ENCODE measurements at places on chromosomes 3 and 15.

- DNase-seq = no peak
Measured at GRCh38 chr3:87949189-87949878, 109.5 kb downstream of the CGGBP1 start.

DNA sequence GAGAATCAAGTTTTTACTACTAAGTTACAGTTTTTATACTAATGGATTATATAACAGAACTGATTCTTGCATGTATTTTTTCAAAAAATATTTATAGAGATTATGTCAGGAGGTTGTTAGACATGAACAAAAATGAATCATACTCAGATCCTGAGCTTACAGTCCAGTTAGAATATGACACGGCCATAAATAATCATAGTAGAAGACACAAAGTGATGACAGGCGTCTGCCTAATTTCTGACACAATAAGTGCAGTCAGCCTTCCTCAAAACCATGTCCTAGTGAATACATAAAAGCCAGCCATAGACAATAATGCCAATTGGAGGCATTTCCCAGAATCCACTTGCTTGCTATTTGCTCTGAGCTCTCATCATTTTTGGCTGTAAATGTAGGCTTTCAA, 81.7 kb upstream of the POU1F1 start:
- no peak for DNase-seq

- no peak for DNase-seq
Measured at GRCh38 chr3:60475096-60475495, 776.2 kb downstream of the FHIT start.

DNA sequence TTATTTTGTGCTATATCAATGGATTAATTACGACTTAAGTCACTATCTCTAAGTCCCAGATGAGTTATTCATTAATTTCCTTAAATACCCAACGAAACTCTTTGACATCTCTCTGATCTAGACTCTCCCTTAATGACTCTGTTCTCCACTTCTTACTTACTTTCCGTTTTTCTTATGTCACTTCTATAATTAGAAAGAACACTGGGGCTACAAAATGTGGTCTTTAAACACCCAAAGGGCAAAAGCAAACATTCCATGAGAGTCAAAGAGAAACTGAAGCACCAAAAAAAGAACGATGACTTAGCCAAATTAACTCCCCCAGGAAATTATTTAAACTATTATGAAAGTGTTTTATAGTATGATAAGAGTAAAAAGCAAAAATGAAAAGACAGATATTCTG, 166.4 kb upstream of the UBE2E2 start:
- no peak for DNase-seq

DNA sequence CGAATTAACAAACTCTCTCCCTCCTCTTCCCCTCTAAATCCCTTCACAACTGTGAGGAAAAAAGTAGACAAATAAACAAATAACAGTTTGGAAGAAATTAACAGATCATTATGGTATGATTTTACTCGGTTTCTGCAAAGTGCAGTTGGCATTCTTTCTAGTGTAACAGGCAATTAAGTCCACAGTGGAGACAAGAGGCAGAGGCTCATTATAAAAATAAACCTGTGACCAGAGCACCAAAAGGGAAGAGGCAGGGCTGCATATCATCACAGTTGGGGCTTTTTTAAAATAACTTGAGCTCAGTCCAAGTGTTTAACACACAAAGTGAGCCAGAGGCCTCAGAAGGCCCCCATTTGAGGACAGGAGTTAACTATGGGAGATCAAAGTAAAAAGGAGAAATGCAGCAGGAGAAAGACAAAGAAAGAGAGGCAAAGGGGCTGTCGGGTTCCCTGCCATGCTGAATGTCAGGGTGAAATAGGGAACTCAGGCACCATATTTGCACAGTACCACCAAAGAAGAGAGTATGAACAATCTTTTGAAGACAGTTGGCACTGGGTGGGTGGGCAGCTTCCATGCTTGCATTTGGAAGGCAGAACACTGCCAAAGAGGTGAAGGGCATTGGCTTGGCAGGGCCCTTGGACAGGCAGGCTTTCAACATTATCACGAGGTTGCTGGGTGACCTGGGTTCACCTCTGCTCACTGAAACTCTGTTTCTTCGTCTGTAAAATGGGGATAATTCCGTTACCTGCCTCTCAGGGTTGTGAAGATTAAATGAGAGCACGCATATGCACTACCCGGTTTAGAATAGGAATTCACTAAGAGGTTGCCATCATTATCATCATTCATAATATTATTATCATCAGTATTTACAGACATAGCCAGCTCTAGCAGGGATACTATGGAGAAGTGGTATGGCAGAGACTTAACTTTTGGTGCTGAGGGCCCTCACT, 134.5 kb downstream of the MEX3B start:
- DNase-seq = no peak

GRCh38 chr3:171103185-171103584, 76.7 kb upstream of the SLC2A2 start:
- DNase-seq = no peak

- no peak for DNase-seq
Measured at GRCh38 chr3:66592927-66593625, 92.3 kb upstream of the LRIG1 start.

GRCh38 chr3:19248143-19248542, 99.8 kb downstream of the KCNH8 start:
- DNase-seq = no peak

DNA sequence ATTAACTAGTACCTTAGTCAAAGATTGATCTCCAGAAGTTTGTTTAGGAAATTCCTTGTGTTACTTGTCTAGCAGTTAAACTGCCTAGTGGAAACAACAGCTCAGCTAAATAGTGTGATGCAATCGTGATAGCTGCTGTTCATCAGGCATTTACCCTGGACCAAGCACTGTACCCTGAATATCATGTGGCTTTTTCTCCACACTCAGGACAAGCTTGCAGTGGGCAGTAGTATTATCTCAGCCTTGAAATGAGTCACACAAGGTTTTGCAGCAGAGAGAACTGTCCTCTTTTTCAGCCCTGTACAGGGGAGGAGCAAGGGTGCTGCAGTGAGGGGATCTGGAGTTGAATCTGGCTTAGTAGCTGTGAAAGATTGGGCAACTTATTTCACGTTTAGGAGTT, 208.4 kb downstream of the TP63 start:
- DNase-seq = no peak

DNA sequence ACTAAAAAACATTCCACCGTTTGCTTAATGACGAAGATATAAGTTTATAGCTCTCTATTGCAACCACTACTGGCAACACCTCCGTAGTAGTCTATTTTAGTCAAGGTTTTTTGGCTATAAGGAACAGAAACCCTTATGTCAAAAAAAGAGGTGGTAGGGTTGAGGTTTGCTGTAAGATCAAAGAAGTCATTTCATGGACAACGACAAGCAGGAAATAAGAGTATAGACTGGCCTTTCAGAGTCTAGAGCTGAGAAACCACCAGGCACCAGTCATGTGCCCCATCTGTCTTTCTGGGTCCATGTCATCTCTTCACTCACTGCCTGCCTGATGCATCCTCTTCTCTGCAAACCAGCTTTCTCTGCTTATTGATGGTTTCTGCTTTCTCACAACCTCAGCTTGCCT, 42.7 kb downstream of the THBS1 start:
- no peak for DNase-seq

GRCh38 chr3:30174357-30174756, 432.0 kb upstream of the TGFBR2 start:
- DNase-seq = no peak

- no peak for DNase-seq
Measured at GRCh38 chr15:90207252-90207651, 6.1 kb downstream of the SEMA4B start.

- no peak for DNase-seq
Measured at GRCh38 chr3:174854987-174855386, 4.1 kb upstream of the NAALADL2 start.

GRCh38 chr15:33955945-33956344, 12.4 kb upstream of the CHRM5 start:
- DNase-seq = no peak

DNA sequence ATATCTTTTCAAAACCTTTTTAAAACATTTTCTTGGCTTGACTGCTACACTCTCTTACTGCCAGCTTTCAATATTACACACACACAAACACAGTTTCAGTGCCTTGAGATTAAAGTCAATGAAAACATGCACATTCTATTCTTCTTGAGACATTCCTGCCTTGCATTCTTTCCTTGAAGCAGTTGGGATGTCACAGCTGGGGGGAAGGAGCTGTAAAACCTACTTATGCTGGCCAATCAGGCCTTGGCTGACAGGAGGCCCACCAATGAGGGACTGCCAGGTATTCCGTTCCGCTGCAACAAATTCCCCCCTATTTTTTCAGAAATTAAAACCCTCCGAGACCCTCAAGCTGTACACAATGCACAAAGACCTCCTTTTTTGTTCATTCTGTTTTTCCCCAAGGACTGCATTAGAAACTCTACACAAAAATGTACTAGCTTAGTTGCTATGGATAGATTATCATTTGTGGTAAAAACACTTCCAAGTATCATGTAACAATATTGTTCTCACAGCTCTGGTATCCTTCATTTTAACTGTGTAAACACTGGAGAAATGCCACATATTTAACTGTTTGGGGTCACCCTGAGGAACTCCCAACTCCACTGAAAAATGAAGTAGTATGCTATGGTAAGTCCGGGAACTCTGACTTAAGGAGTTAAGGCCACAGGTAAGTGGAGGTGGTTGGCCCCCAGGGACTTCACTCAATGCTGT, 18.5 kb downstream of the FSTL1 start:
- no peak for DNase-seq

GRCh38 chr3:192259661-192260060, 467.7 kb downstream of the FGF12 start:
- no peak for DNase-seq

GRCh38 chr15:66008940-66009562, 139.8 kb downstream of the RAB11A start:
- DNase-seq = no peak

- no peak for DNase-seq
Measured at GRCh38 chr15:25931851-25932250, 68.7 kb upstream of the ATP10A start.

DNA sequence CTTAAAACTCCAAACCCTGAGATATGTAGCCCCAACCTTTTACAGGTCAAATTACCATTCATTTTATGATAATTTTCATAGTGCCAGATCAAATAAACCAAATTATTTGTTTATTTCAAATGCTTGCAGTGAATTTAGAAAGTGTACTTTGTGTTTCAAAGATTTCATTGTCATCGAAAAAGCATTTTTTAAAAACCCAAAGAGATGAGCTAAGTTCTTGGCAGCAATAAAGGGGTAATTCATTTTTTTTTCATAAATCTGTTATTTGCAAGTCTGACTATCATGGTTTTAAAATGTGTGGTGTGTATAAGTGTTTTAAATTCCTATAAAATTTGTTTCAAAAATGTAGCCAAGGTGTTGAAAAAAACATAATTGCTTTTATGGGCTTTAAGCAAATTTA, 17.2 kb downstream of the PTX3 start:
- DNase-seq = no peak

GRCh38 chr15:68482246-68482645, 50.3 kb upstream of the ITGA11 start:
- DNase-seq = no peak

- DNase-seq = no peak
Measured at GRCh38 chr3:106593381-106593780, 724.6 kb upstream of the CBLB start.

DNA sequence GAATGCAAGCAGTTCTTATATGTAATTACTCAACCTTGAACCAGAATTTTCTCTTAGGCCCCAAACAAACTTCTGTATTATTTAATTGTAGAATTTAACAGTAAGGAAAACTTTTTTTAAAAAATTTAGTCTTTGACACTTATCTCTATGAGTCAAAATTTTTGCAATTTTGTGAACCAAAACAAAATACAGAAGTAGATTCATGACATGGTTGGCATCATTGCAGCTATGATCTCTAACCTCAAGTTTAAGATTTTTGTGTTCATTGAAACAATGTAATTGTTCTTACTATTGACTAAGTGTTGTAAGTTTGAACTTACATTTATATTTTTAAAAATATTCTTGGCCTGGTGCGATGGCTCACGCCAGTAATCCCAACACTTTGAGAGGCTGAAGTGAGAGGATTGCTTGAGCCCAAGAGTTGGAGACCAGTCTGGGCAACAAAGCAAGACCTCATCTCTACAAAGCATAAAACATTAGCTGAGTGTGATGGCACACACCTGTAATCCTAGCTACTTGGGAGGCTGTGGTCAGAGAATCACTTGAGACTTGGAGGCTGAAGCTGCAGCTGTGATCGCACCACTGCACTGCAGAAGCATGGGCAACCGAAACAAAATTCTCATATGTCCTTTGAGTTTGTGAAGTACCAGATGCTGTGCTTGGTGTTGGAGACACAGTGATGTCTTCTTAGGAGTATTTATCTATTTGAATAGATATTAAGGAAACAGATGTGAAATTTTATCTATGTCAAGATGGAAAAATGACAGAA, 39.7 kb downstream of the STT3B start:
- DNase-seq = no peak

DNA sequence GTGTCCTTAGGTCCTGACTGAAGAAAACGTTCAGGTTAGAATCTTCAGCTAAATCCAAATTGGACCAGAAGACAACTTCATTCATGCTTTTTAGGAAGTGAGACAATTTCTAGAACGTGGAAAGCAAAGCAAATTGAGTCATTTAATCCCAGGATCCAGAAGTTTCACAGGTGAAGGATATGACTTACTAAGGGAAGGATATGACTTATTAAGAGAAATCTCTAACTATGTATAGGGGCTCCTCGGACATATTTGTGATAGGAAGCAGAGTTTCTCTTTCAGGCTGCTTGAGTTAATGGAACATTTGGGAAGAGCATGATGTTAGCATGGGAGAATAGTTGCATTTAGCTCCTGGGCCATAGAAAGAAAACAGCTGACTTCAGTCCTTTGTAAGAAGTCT, 16.1 kb upstream of the PLOD2 start:
- no peak for DNase-seq

- DNase-seq = no peak
Measured at GRCh38 chr15:56792211-56792610, 58.9 kb upstream of the ZNF280D start.

- no peak for DNase-seq
Measured at GRCh38 chr15:90075420-90076289, 26.6 kb downstream of the IDH2 start.

DNA sequence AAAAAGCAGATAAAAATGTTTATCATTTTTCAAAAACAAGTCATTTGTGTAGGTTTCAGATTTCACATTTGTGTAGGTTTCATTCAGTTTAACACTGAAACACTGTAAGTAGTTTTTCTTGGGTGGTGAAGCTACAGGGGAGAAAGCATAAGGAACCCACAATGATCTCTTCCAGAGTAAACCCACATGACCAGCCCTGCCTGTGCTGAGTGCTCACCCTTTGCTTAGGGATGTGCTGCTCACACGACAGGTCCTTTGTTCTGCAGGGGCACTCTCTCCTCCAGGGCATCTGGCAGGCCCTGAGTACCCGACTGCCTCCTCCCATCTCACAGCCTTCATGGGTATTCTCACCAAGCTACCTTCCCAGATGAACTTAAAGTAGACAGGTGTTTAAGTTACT, 28.9 kb downstream of the ZXDC start:
- no peak for DNase-seq

- no peak for DNase-seq
Measured at GRCh38 chr3:195441992-195442572, 738 bp downstream of the ACAP2 start.
